Psoas muscle (tissue), 8 donors: ENCODE measurements at places on chromosomes 16 and 17. TPM values are rescaled to one million over a fixed set of nuclear protein-coding genes. Genes with fewer than 3 reads are reported as not detected.

- no peak for DNase-seq
- no peaks in the 10 kb centered on the region for H3K4me1 ChIP-seq
- no peak overlapping the region for H3K4me3 ChIP-seq
- H3K27me3 ChIP-seq: no peaks in the 10 kb centered on the region
Measured at GRCh38 chr17:31144836-31145235, 50.1 kb downstream of the NF1 start.

Gene EME2
- 5.9 TPM for total RNA-seq

- H3K4me3 ChIP-seq: no peak overlapping the region
- H3K27me3 ChIP-seq: no peaks in the 10 kb centered on the region
- peaks cover 25% of the 10 kb centered on the region for H3K36me3 ChIP-seq
- no peak for DNase-seq
- peak overlapping the region; percentile 23 for H3K27ac ChIP-seq
- H3K4me1 ChIP-seq: peaks cover 59% of the 10 kb centered on the region
Measured at GRCh38 chr17:64213995-64214811, 48.9 kb downstream of the TEX2 start.

DNA sequence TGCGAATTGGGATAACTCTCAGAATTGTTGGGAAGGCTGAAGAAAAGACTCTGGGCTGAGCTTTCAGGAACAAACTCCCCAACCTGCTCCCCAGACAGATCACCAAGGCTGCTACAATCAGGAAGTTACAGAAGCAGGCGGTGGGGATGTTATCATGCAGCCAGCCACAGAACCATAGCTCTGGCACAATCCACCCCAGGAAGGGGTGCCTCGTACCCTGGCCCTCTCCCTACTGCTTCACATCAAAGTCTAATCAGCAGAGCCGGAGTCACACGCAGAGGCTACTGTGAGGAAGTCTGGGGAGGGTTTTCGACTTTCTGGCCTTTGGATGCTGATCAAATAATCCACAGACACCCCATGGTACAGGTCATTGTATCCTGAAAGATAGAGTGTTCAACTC, 86.8 kb downstream of the NTN1 start:
- no peaks in the 10 kb centered on the region for H3K27me3 ChIP-seq
- no peak for DNase-seq
- no peak overlapping the region for H3K27ac ChIP-seq
- no peaks in the 10 kb centered on the region for H3K4me1 ChIP-seq
- H3K36me3 ChIP-seq: no peaks in the 10 kb centered on the region

- peaks cover 25% of the 10 kb centered on the region for H3K4me1 ChIP-seq
- H3K27ac ChIP-seq: peak overlapping the region; percentile 68
- no peak for DNase-seq
Measured at GRCh38 chr17:601926-602303, 112.7 kb downstream of the VPS53 start.

Gene PLEKHH3
- total RNA-seq: 33.8 TPM

DNA sequence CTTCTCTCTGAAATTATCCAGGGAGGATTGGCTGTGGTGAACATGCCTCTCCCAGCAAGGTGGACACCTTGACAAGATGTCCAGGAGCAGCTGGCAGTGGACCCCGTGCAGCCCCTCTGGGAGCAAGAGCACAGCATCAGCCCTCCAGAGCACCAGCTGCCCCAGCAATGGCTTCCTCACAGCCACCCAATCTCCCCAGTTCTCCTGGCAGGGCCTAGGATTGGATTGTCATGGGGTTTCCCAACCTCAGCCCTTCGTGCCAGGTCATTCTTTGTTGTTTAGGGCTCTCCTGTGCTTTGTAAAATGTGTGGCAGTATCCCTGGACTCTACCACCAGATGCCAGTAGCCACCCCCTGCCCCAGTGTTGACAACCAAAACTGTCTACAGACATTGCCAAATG, 1.8 kb upstream of the KRT36 start:
- no peak for DNase-seq
- no peaks in the 10 kb centered on the region for H3K4me1 ChIP-seq
- H3K36me3 ChIP-seq: no peaks in the 10 kb centered on the region
- H3K27me3 ChIP-seq: peaks cover 4% of the 10 kb centered on the region
- H3K4me3 ChIP-seq: no peak overlapping the region

DNA sequence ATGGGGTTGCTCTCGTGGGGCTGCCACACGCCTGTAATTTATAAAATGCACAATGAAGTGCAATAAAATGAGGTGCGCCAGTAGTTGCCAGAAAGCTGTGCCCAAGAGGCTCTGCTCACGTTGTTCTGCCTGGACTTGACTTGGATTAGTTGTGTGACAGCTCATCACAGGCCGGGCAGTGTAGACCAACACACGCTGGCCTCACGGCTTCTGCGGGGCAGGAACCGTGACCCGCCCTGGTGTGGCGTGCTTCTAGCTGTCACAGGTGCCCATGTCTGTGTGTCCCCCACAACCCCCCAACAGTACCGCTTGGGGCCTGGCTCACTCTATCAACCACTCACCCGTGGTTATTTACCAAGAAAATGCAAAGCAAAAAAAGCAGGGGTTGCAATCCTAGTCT, 112.2 kb upstream of the ZNF750 start:
- peak; percentile 5 for DNase-seq
- H3K4me3 ChIP-seq: no peak overlapping the region
- no peak overlapping the region for H3K27ac ChIP-seq
- no peaks in the 10 kb centered on the region for H3K4me1 ChIP-seq
- no peaks in the 10 kb centered on the region for H3K27me3 ChIP-seq

- no peak for DNase-seq
- peaks cover 13% of the 10 kb centered on the region for H3K27me3 ChIP-seq
Measured at GRCh38 chr16:53372992-53373871, 61.0 kb upstream of the RBL2 start.

DNA sequence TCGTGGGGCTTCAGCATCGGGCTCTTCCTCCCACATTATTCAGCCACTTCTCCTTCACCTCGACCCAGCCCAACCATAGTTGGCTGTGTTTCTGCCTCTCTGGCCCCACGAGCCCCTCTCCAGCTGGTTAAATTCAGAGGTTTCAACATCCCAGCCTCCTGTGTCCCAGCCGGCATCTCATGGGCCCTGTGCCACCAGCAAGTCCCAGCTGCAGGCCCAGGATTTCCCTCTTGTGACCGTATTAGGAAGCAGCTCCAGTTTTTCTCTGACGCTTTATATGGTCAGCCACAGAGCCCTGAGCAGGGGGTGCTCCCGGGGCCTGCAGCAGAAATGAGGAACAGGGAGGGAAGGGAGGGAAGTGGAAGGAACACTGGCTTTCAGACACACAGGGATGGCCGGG, 27.4 kb downstream of the MYH11 start:
- H3K4me1 ChIP-seq: no peaks in the 10 kb centered on the region
- H3K27me3 ChIP-seq: no peaks in the 10 kb centered on the region
- no peak overlapping the region for H3K27ac ChIP-seq
- H3K36me3 ChIP-seq: no peaks in the 10 kb centered on the region

GRCh38 chr16:12362482-12363458, 386.2 kb downstream of the SNX29 start:
- DNase-seq: peak; percentile 72
- peaks cover 3% of the 10 kb centered on the region for H3K36me3 ChIP-seq
- H3K4me3 ChIP-seq: no peak overlapping the region
- H3K4me1 ChIP-seq: no peaks in the 10 kb centered on the region

Gene GINS2
- 1.9 TPM for total RNA-seq

DNA sequence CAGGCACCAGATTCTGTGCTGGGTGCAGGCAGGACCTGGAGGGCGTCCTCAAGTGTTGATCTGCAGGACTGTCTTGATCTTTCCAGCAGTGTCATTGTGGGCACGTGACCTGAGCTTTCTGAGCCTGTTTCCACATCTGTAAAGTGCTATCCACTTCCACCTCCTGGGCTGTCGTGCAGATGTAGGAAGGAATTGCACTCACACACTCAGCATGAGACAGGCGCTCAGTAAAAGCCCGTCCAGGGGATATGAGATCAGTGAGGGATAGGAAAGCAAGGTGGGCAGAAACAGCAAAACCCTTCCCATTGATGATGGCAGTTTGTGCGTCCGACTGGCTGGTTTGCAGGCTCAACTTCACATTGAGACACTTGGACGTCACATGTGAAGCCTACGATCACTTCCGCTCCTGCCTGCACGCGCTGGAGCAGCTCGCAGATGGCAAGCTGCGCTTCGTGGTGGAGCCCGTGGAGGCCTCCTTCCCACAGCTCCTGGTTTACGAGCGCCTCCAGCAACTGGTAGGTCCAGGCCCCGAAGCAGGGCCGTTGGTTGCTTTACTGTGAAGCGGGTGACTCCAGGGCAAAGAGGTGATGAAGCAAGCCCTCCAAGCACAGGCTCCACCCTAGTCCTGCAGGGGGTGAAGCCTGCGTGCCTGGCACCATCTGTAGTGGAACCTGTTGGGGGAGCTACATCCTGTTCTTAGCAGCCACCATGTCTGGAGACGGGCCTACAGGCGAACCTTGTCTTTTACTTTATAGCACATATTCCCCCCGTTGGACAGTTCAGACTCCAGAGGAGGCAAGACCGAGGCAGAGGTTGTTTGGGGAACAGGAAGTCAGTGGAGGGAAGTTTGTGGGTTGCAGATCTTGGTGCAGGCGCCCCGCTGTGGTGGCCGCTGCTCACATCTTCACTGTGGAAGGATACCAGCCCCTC, 23.0 kb downstream of the METTL22 start:
- H3K27me3 ChIP-seq: no peaks in the 10 kb centered on the region
- no peak for DNase-seq
- no peak overlapping the region for H3K4me3 ChIP-seq
- no peak overlapping the region for H3K27ac ChIP-seq

Gene TUBB3
- total RNA-seq: 0.30 TPM

DNA sequence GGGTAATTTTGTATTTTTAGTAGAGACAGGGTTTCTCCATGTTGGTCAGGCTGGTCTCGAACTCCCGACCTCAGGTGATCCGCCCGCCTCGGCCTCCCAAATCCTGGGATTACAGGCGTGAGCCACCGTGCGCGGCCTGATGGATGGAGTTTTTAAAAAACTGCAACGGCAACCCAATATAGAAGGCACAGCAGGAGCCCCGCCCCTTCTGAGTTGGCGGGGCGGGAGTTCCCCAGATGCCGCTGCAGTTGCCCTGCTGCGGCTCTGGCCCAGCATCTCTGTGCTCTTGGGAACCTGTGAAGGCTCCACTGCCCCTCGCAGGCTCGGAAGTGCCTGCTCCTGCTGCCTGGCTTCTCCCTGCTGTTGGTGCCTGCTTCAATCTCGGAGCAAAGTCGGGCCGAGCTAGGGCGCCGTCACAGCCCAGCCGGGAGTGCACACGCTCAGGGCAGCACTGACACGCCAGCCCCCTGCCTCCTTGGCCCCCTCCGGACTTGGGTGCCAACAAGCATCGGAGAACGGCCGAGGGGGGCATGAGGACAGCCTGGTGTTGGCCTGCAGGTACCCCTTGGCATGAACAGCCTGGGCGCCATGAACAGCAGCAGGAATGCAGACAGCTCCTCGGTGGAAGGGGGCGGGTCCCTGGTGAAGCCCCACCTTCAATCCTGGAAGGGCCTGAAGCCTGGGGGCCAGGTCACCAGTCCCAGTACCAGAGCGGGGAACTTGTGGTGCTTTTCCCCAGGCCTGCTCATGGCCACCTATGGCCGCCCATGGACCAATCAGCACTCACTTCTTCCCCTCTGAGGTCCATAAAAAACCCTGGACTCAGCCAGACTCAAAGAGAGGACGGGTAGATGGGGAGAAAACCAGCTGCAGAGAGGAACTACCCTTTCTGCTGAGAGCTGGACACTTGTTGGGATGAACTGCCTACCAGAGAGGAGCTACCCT, 2.3 kb upstream of the NT5M start:
- peaks cover 3% of the 10 kb centered on the region for H3K4me1 ChIP-seq
- no peak overlapping the region for H3K27ac ChIP-seq
- peak overlapping the region; percentile 54 for H3K4me3 ChIP-seq
- H3K27me3 ChIP-seq: no peaks in the 10 kb centered on the region
- no peak for DNase-seq

- H3K27ac ChIP-seq: no peak overlapping the region
- DNase-seq: no peak
- H3K27me3 ChIP-seq: no peaks in the 10 kb centered on the region
- H3K36me3 ChIP-seq: no peaks in the 10 kb centered on the region
- no peaks in the 10 kb centered on the region for H3K4me1 ChIP-seq
Measured at GRCh38 chr17:7425756-7426155, 340 bp downstream of the SPEM2 start.

GRCh38 chr17:79842656-79843473, 3.6 kb upstream of the CBX4 start:
- peaks cover 35% of the 10 kb centered on the region for H3K4me1 ChIP-seq
- H3K27ac ChIP-seq: no peak overlapping the region

- no peak overlapping the region for H3K27ac ChIP-seq
- no peaks in the 10 kb centered on the region for H3K27me3 ChIP-seq
- no peaks in the 10 kb centered on the region for H3K36me3 ChIP-seq
- H3K4me1 ChIP-seq: no peaks in the 10 kb centered on the region
- no peak overlapping the region for H3K4me3 ChIP-seq
Measured at GRCh38 chr16:25922438-25922837, 230.7 kb downstream of the HS3ST4 start.

Gene GAST
- not detected for total RNA-seq

Gene ETV4
- 0.32 TPM for total RNA-seq

- DNase-seq: no peak
- no peaks in the 10 kb centered on the region for H3K27me3 ChIP-seq
- H3K36me3 ChIP-seq: no peaks in the 10 kb centered on the region
- no peak overlapping the region for H3K27ac ChIP-seq
- no peak overlapping the region for H3K4me3 ChIP-seq
Measured at GRCh38 chr17:17732892-17733670, 51.8 kb downstream of the RAI1 start.

DNA sequence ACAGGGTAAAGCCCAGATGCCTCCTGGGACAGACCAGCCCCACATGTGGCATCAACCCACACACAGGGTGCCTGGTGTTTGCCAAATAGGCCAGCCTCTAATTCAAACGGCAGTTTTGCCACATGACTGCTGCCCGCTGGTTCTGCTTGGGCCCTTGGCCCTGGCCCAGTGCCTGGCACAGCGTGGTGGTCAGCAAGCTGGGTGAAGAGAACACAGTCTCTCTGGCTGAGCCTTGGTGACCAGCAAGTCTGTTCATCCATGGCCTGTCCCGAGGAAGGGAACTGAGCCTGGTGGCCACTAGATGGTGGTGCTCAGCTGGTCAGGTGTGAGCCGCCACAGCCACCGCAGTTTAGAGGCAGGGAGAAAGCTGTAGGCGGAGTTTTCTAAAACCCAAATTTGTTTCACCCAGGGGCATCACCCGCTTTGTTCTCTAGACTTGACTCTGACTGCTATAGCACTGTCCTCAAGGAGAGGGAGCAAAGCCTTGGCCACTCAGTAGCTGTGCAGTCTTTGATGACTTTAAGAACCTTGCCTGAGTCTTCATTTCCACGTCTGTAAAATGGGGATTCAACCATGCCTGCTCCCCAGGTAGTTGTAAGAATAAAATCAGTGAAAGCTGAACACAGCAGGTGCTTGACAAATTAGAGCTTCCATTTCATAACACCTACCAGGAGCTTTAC, 4.7 kb upstream of the GFAP start:
- DNase-seq: peak; percentile 86
- H3K4me3 ChIP-seq: no peak overlapping the region
- H3K27me3 ChIP-seq: no peaks in the 10 kb centered on the region
- H3K36me3 ChIP-seq: no peaks in the 10 kb centered on the region

Gene RASL10B
- 5.3 TPM for total RNA-seq

- H3K27ac ChIP-seq: no peak overlapping the region
- no peaks in the 10 kb centered on the region for H3K27me3 ChIP-seq
- H3K36me3 ChIP-seq: no peaks in the 10 kb centered on the region
- H3K4me3 ChIP-seq: no peak overlapping the region
- DNase-seq: no peak
Measured at GRCh38 chr16:58177353-58177710, 20.6 kb downstream of the CSNK2A2 start.
